ENCODE measurements at places on chromosomes 4 and X.

- peak; percentile 88 for DNase-seq
These were observed 114.3 kb upstream of the TEX13C start for GRCh38 chrX:125205133-125205917.

GRCh38 chrX:131830400-131831184 lies 192.5 kb upstream of the STK26 start:
- DNase-seq = peak; percentile 38

DNA sequence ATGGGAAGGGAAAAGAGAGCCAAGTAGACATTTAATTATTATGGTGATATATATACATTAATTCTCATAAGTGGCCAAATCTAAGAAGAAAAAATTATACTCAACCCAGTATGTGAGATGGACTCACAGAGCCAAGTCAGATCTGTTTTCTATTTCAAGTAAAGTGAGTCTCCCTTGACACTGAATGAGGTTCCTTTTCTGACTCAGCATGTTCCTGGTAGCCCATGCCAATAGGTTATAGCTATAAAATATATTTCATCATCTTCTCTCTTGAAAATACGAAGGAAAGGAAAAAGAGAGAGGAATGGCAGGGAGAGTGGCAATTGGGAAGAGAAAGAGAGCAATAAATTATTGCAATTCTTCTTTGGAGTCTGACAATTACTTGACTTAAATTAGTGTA lies 68.8 kb upstream of the GRIA2 start:
- no peak for DNase-seq

- DNase-seq = peak; percentile 31
These were observed 60.9 kb downstream of the NPY5R start for GRCh38 chr4:163404580-163404979.

- DNase-seq = no peak
These were observed 94.8 kb upstream of the DCLK2 start for GRCh38 chr4:149983401-149983800.

DNA sequence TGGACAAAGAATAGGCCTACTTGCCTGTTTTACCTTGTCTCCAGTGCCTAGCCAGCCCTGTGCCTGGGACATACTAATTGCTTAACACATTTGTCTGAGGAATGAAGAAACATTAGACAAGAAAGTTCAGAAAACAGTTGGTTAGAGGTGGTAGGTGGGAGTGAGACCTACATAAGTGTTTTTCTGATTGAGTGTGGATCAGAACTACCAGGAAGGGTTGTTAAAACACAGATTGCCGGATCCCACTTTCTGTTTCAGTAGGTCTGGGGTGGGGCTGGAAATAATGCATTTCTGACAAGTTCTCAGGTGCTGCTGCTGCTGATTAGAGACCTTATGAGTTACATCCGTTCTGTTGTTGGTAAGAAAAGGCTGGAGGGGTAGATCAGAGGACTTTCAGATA lies 5.7 kb upstream of the JADE1 start:
- DNase-seq = no peak

DNA sequence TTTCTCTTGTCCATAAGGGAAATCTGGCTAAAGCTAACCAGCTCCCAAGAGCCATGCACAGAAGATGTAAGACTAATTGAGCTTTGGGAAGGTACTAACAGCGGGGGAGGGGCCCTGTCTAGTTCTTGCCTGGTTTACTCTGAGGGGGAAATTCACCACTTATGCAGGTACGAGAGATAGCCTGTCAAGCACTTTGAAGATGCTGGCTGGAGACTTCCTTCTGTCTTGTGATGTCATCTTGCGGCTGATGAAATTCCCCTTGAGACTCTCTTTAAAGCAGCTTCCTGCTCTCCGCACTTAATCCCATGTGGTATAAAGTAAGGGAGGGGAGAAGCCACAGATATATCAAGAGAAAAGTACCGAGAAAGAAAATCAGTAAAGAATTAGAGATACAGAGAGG lies 345.3 kb downstream of the MAPK10 start:
- DNase-seq = no peak

GRCh38 chr4:99647071-99647470 lies 10.6 kb downstream of the C4orf54 start:
- DNase-seq = no peak

DNA sequence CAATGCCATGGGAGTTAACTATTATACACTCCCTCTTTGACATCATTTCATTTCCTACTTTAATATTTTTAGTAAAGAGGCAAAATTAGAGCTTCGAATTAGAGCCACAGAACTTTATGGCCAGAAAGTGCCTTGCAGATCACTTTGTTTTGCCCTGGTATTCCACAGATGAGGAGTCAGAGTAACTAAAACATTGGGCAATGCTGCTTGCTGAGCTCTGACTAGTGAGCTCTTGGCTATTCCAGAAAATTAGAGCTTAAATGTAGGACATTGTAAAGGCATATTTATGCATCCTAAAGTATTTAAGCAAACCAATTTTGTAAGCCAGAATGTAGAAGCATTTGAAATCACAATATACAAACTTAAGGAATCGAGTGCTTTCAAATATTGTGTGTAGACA lies 6.3 kb upstream of the ZNF827 start:
- DNase-seq = no peak

DNA sequence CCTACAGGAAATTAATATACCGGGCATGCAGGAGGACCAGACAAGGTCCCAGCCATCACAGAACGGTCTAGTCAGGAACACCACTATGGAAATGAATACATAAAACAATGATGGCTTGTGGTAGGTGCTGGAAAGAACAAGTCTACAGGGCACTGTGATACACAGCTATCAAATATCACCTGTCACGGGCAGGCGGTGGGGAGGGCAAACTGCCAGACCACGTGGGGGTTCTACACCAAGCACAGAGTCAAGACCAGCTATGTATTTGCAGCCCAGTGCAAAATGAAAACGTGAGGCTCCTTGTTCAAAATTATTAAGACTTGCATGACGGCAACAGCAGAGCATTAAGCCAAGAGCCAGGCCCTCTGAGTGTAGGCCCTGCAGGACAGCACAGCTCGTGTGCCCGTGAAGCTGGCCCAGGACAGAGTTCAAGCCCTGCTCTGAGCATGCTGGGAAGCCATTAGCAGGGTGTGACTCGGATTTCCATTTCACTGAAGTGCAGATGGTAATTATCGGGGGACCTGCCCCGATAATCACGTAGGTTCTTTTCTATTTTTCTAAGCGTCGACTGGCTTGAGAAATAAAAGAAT lies 83.6 kb downstream of the JAKMIP1 start:
- DNase-seq = no peak

- no peak for DNase-seq
These were observed 10.6 kb upstream of the IRAK1 start for GRCh38 chrX:154030266-154030665.

- no peak for DNase-seq
These were observed 43.3 kb downstream of the NHSL2 start for GRCh38 chrX:71953946-71954345.

- no peak for DNase-seq
These were observed 56.3 kb downstream of the SERTM2 start for GRCh38 chrX:111567542-111568255.

- DNase-seq = no peak
These were observed 25.2 kb upstream of the KIT start for GRCh38 chr4:54632537-54632936.

DNA sequence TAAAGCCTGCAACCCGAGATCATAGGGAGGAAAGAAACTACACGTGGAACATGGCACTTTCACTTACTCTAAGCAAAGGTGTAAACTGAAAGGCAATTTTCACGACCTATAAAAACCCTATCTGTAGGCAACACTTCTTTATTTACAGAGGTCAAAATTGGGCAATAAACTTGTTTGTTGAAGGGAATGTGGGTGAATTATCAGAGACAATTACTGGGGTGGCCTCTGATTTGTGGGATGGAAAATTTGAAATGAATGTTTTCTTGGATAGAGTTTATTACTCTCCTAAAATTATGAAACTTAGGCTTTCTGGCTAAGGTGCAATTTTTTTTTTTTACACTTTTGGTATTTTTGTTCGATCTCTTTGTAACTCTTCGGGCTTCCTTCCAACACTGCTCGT lies 734.1 kb upstream of the TENM3 start:
- no peak for DNase-seq

- no peak for DNase-seq
These were observed 58.1 kb upstream of the PARM1 start for GRCh38 chr4:74874753-74875367.

DNA sequence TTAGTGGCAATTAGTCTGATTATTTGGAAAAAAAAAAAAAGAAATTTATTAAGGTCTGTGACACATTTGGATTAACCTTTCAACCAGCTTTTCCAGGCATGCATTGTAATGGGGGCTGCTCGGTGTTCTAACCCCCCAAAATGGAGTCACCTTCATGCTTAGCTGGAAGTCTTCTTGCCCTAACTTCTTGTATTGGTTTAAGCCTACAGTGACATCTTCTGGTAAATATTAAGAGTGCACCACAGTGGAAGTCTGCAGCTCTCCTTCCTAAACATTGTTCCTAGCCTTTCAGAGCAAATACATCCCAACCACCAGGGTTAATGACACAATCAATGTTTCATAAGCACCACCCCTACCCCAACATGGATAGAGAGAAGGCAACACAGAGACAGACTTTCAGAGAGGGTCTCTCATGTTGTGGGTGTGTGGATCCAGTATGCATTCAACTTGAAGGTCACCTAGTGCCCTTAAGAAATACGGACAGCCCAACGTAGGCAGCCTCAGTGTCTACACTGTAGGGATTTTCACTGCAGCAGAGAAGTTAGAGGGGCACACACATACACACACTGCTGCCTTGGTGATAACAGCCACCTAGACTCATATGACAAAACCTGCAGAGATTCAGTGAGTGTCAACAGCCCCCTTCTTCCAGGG lies 142.9 kb upstream of the MBNL3 start:
- no peak for DNase-seq

DNA sequence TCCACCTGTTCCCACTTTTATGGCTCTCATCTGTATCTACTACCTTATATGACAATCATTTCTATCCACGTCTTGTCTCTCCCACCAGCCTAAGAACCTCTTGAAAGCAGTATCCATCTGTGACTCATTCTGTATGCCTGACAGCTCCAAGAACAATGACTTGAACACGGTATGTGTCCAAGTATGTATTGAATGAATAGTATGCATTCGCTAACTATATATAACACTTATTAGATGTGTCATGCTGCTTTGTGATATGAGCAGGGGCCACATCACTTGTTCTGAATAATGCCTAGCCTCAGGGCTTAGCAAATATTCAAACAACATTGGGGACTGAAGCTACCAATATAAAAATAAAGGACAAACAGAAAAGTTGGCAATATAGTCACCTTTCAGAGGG lies 4.9 kb downstream of the OPHN1 start:
- DNase-seq = no peak

GRCh38 chrX:22136711-22137110 lies 104.6 kb downstream of the PHEX start:
- no peak for DNase-seq

DNA sequence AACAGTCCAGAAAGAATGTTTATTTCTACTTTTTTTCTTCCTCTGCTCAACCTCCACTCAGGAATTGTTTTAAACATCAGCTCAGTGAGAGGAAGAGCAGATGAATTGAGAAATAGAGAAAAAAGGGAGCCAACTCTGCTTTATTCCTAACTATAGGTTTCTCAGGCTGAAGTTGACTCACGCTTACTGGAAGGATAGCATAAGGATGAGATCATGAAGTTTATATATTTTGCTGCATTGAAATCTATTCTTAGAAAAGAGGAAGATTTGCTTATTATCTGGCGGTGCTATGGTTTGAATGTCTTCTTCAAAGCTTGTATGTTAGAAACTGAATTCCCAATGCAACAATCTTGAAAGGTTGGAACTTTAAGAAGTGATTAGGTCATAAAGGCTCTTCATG lies 1673.4 kb upstream of the PCDH7 start:
- no peak for DNase-seq

GRCh38 chr4:85707611-85708010 lies 232.7 kb downstream of the ARHGAP24 start:
- no peak for DNase-seq

DNA sequence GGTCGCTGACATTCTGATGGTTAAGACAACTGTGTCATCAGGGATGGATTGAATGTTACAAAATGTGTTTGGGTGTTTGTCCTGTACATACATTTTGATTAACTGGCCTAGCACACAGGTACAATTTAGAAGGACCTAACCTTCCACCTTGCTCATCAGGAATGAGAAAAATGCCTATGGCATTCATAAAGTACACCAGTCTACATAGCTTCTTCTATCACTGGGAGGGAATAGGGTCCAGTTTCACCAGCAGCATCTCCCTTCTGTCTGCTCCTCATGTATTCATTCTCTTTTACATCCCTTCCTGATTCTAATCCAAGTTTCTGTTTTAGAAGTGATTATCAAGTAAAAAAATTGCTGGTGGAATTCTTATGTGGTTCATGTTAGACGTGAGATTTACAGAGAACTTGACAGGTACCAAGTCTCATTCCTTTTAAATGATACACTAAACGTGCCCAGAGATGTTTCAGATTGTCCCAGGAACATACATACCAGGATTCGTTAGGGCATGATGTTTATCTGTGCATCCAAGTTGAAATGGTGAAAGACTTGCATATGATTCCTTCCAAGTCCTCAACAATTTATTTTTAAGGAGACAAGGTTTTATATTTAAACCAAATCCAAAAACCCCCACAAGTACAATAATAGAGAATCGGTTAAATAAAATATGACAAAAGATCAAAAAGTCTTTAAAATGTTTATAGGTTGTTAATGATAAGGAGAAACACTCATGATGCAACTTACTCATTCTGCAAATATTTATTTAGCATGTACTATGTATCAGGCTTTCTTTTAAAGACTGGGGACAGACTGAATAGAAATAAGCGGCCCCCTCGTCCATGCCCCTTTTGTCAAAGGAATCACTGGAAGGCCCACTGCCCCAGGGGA lies 359.1 kb downstream of the ZNF674 start:
- no peak for DNase-seq

GRCh38 chr4:182827954-182828353 lies 89.2 kb downstream of the DCTD start:
- DNase-seq = no peak

DNA sequence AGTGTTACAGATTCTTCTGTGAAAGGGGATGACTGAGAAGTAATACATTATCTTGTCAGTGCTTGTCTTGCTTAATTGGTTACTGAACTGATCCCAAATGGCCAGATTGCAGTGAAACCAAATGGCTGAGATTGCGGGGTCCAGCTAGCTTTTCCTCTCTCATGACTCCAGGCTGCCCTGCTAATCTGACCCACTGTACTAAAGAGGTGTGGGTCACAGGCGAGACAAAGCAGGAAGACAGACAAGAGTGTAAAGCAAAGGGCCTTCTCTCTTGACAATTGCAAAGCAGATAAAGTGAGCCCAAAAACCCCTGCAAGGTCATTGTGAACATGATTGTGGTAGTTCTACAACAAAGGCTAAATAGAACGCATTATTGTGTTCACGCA lies 2.1 kb downstream of the TMEM150C start:
- no peak for DNase-seq

- DNase-seq = no peak
These were observed 776.8 kb downstream of the CCSER1 start for GRCh38 chr4:90904021-90904420.

GRCh38 chrX:39853417-39854030 lies 244.2 kb downstream of the BCOR start:
- DNase-seq = no peak

DNA sequence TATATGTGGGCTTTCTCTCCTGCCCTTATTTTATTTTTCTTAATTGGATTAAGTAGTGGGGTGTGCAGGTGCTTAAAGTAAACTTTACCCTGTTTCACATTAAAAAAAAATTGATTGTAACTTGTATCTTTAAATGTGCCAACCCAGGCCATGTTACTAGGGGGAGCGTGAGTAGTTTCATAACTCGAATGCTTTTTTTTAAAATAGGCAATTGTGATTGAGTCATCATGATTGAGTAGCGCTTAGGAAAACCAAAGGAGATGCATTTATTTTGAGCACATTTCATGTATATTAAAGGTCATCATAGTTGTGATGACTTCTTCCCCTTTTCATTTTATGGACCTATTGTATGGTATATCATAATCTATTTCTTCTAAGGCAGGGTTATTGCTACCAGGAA lies 32.2 kb downstream of the GPAT3 start:
- no peak for DNase-seq

Measured in left hindlimb (tissue), 1 donor.